Ascending aorta (tissue), 2 donors: ENCODE measurements at places on chromosomes 3 and 15. TPM values are rescaled to one million over a fixed set of nuclear protein-coding genes. Genes with fewer than 3 reads are reported as not detected.

- H3K36me3 ChIP-seq = no peaks in the 10 kb centered on the region
- H3K27ac ChIP-seq = no peak overlapping the region
- no peaks in the 10 kb centered on the region for H3K27me3 ChIP-seq
- H3K4me3 ChIP-seq = no peak overlapping the region
These were observed 182.6 kb downstream of the STAC start for GRCh38 chr3:36562945-36563344.

- no peaks in the 10 kb centered on the region for H3K27me3 ChIP-seq
- H3K4me3 ChIP-seq = no peak overlapping the region
- H3K36me3 ChIP-seq = no peaks in the 10 kb centered on the region
- DNase-seq = no peak
- H3K4me1 ChIP-seq = no peaks in the 10 kb centered on the region
These were observed 74.2 kb upstream of the FBN1 start for GRCh38 chr15:48719668-48720067.

Gene TIMP4
- total RNA-seq = 78.9 TPM

Gene FURIN
- 86.3 TPM for total RNA-seq
